ENCODE measurements at places on chromosomes 4 and X.

DNA sequence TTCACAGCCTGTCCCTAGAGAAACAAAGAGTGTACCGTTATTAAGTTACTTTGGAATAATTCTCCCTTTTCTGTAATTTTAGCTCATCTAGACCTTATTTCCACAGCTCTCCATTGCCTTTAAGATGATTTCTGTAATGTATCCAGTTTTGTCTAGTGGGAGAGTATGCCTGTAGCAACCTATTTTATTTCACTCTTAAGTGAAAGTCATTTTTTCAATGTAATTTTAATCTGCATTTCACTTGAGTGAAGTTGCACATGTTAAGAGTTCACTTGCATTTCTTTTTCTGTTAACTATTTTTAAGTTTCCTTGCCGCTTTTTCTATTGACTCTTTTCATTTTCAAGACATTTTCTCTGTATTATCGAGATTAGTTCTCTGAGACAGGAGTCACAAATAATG, 46.5 kb downstream of the FANCB start:
- no peak for DNase-seq

DNA sequence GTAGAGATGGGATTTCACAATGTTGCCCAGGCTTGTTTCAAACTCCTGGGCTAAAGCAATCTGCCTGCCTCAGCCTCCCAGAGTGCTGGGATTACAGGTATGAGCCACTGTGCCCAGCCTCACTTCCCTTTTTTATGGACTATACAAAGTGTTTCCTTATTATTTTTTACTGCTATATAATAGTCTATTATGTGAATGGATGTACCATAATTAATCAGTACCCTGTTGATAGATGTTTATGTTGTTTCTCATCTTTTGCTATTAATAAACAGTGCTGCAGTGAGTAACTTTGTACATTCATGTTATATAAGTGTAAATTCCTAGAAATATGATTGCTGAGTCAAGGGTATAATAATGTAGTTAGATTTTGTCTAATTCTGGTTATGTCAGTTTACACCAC, 35.8 kb upstream of the LARP1B start:
- no peak for DNase-seq

- no peak for DNase-seq
These were observed 27.6 kb upstream of the SRD5A3 start for GRCh38 chr4:55318175-55319129.

DNA sequence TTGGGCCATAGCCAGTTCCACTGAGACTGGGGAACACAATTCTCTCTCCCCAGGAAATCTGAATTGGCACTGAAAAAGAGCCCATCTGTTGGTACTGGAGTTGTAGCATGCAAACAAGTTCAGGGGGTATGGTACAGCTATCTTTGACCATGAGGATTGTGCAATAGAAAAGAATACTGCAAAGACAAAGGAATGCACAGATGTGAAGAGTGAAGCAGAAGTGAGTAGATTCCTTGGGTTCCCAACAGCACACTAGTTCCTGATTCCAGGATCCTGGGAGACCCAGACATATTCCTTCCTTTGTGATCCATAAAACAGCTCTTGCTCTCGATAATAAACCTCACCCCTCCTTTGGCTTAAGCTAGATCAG, 43.3 kb upstream of the CTAG2 start:
- DNase-seq: no peak

- no peak for DNase-seq
These were observed 16.9 kb upstream of the HMGB3 start for GRCh38 chrX:150966235-150966634.

- peak; percentile 14 for DNase-seq
These were observed 768 bp upstream of the CDKL5 start for GRCh38 chrX:18424482-18425198.

DNA sequence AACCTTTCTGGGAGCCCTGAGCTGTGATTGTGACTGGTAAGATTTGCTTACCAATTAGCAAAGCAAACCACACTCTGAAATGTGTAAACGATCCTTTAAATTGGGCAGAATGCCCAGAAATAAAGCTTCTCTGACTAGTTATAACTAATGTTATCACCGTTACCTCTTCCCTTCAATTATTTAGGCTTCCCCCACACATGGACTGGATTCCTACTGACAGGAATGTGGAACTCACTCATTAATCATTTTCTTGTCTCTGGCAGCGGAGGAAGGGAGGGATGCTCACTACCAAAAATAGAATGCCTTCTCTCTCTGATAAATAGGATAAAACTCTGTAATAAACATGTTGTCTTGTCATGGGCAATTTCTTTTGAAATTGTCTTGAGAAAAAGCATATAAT, 25.3 kb upstream of the NWD2 start:
- no peak for DNase-seq

DNA sequence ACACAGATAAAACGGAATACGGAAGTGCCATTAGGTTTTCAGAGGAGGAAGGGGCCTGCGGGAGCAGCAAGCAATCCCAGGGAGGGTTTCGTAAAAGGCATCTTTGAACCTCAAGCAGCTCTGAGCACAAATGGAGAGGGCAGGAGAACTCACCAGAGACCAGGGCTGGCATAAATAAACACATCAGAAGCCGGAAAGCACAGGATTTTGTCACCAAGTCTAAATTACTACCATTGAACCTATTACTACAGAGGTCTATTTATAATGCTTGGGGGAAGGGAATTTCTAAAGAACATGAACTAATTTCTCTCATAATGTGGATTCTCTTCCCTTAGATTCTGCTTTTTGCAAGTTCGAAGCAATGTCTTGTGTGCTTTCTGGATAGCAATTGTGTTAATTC, 39.6 kb upstream of the MBTPS2 start:
- no peak for DNase-seq

GRCh38 chrX:40095583-40096394, 2.0 kb downstream of the BCOR start:
- DNase-seq: no peak

GRCh38 chrX:115234461-115234860, 565 bp upstream of the LRCH2 start:
- DNase-seq: no peak

- no peak for DNase-seq
These were observed 762.8 kb downstream of the PDHA2 start for GRCh38 chr4:96602661-96603060.

DNA sequence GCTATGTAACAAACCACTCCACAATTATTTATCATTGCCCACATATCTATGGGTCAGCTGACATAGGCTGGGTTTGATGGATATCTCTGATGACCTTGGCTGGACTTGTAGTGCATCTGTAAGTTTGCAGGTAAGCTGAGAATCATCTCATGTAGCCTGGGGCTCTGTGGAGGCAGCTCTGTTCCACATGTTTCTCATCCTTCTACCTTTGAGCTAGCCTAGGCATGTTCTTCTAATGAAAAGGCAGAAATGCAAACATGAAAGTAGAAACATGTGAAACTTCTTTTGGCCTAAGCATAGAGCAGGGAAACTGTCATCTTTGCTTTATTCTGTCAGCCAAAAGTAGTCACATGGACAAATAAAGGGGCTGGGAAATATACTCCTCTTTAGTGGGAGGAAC, 18.2 kb downstream of the MRPL1 start:
- DNase-seq: peak; percentile 21

GRCh38 chr4:102308032-102308799, 37.1 kb downstream of the SLC39A8 start:
- DNase-seq: no peak

DNA sequence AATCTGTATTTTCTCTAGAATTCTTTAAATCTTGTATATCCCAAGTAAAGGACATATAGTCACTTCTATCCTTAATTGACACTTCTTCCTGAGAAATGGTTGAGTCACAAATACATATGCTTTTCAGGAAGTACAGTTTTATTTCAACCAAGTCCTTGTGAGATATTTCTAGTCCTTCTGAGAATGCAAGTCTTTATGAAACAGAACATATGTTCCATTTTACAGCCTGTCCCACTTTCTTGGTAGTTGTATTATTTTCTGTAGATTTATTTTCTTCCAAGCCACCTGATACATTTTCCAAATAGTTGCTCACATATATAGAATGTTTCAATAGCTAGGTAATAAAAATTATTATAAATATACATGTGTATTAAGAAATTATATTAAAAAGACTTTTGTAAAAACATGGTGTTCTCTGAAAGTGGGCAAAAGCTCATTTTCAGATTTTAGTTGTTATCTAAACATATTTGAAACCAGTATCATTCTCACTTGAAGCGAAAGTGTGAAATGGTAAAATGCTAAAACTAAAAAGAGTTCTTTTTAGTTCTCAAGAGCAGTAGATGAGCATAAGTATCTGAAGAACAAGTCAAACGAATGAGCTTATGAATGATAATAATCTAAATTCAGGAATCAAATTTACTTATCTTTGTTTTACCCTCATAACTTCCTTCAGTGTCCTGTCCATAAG, 468.0 kb downstream of the EPHA5 start:
- DNase-seq: no peak

DNA sequence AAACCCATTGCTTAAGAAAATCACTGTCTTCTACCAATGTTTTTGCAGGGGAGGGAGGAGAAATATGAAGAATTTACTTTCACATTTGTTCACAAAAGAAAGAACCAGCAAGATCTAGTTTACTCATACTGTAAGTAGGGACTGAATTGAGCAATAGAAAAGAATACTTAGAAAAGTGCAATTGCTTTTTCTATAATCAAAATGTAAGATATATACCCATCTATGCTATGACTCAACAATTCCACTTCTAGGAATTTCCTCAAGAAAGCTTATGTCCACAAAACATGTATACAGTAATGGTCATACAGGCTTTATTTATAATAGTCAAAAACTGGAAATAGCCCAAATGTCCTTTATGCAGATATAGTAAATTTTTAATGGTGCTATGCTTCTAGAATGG, 196.4 kb downstream of the LRBA start:
- DNase-seq: no peak

- DNase-seq: peak; percentile 36
These were observed 47.7 kb downstream of the TIGD2 start for GRCh38 chr4:89158884-89159503.

GRCh38 chr4:189823591-189823990, 117.1 kb upstream of the FRG1 start:
- no peak for DNase-seq

GRCh38 chrX:148915474-148915873, 415.1 kb downstream of the AFF2 start:
- no peak for DNase-seq

DNA sequence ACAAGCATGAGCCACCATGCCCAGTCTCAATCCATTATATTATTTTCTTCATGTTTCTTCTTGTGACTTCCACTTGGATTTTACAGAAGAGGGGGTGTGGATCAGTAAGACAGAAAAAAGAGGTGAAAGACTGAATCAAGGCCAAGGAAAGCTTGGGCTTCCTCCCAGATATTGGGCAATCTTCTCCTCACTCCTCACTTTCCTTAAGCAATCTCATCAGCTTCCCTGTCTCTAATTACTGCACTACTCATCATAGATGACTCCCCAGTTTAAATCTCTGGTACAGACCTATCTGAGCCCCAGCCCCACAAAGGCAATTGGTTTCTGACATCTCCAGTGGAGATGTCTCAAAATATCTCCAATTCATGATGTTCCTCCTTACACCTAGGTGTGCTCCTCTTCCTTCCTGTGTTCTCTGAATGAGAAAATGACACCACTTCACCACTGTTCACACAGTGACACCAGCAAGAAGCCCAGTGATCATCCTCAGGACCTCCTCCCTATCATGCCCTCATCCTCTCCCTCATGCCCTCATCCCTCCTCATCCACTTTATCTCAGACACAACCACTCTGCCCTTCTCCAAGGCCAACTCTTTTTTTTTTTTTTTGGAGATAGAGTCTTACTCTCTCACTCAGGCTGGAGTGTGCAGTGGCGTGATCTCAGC, 44.8 kb upstream of the HERC6 start:
- DNase-seq: no peak

DNA sequence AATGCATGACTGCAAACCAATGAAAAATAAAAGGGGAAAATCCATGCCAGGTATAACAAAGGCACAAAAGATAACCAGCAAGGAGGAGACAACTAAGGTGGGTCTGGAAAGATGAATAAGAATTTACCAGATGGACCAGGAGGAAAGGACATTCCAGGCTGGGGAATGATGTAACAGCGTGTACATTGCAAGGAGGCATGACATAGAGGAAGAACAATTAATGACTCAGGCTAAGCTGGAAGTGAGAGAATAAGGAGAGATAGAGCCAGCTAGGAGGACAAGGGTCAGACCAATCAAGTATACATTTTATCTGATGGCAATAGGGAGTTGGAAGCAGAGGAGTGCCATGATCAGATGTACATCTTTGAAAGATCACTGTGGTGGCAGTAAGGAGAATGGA, 57.0 kb downstream of the MTMR8 start:
- DNase-seq: no peak

- DNase-seq: no peak
These were observed 17.4 kb upstream of the AFAP1 start for GRCh38 chr4:7956934-7957656.

DNA sequence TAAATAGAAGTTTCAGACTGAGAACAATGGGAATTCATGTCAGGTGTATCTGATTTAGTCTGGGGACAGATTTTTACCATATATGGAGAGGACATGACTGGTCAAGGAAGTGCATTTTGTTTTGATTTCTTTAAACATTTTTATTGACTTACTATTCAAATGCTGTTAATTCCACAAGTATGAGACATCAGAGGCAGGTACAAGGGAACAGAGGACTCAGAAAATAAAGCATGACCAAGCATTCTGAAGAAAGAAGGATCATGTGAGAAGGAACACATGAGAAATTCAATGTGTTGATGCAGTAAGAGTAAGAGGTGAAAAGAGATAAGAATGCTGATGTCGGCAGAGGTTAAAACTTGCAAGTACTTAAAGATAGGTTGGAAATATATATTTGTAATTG, 1452.6 kb downstream of the PCDH7 start:
- no peak for DNase-seq

DNA sequence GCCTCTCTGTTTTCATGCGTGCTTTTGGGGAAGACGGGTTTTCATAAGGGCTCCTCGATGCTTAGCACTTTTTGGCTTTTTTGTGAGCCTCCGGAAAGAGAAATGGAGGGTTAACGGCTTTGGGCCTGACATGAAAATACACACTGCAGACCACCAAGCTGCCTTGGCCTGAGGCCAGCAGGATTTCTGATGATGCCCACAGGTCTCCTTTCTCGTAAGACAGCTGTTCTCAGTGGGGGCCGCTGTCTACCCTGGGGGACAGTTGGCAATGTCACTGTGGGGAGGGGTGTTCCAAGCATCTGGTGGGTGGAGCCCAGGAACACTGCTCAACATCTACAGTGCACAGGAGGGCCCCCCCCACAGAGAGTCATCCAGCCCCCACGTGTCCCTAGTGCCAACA, 29.4 kb upstream of the CLDN34 start:
- DNase-seq: no peak

- DNase-seq: no peak
These were observed 335.5 kb downstream of the ZNF674 start for GRCh38 chrX:46209768-46210167.

Measured in skin of body (tissue), 3 donors.